ENCODE measurements at places on chromosomes 4 and X.

DNA sequence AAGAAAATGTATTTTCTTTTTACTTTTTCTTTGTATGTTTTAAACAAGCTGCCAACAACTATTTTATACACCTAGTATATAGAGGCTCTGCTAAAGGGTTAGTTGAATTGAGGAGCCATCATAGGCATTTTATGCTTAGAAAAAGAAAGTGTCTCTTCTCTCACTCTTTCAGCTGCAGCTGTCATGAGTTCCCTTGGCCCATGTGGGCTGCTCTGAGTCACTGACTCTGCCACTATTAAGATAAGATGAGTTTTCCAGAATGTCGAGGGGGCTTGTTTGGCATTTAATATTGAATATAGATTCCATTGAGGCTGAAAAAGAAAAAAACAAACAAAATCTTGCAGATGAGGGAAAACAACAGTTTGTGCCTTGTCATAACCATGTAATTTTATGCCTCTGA, 126.0 kb upstream of the PAQR3 start:
- DNase-seq, result no peak

- peak; percentile 78 for DNase-seq
These were observed at the start of gene CTBP1 for GRCh38 chr4:1248245-1249147. CTBP1 (minus strand) TSS chr4:1249130; CDS start chr4:1241331, 7,799 bp downstream.

DNA sequence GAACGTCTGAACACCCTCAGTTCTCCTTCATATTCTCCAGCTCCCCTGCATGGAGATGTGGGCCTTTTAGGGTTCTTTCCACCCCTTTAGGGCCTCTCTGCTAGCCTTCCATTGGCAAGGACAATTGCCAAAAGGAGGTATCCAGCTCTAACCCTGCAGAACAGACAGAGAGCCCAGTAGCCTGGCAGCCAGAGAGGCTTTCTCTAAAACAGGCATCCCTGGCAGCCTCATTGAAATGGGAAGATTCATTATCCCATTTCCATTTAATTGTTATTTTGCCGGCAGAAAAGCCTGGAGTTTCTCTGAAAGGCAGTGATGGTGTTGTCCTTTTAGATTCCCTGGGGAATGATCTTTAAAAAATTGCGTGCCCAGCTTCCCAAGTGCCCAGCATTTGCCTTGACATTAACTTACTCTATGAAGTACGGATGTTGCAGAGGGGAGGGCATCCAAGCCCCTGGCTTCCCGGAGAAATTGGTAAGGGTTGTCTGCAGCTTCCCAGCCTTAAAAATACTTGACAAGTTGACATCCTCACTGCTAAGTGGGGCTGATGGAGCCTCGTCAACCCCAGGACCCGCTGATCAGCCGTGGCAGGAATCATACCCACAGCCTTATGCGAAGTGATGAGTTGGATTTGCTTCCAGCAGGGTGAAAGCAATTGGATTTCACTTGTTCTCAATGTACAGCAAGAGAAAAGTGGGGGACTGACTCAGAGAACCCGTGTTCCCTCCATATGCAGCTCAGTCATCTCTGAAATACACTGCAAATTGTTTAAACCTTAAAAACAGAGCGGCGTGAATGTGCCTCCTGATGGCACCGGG, 244.1 kb downstream of the CRLF2 start:
- DNase-seq, result no peak

DNA sequence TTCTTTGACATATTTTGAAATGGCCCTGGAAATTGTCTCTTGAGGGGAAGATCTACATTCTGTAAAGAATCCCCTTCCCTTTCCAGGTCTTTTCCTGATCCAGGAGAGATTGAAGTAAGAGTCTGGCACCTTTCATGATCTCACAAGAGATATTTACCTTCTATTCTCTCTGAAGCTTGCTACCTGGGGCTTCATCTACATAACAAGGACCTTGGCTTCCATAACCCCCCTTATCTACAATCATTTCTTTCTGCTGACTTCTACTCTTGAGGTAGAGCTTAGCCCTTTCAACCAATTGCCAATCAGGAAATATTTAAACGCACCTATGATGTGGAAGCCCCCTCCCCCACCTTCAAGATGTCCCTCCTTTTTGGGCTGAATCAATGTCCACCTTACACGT, 383.7 kb upstream of the MAGEB18 start:
- DNase-seq, result no peak

DNA sequence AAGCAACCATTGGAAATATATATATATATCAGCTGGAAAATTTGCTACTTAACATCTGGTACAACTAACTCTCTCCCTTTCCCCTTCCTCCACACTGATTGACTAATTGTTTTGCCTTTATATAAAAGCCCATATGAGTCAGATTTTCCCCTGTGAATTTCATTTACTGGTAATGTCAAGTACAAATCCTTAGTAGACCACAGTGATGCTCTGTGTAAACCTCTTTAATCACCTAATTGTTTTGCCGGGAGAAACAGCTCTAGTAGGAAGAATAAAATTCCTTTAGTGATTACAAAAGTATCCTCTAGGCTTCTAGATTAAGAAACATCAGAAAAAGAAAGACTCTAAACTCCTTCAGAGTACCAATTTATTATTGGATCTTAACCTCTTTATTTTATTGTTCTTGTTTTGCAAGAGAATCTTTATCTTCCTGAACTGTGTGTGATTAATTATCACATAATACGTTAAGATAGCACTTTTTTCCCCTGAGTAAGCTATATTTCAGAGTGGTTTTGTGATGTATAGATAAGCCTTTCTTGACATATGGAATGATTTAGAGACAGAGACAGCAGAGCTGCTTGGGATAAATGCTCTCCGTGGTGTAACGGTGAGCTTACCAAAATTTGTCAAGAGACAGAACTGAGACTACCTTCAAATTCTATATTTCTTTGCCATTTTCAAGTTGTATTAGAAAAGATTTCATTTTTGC, 1606.4 kb upstream of the TENM3 start:
- no peak for DNase-seq

DNA sequence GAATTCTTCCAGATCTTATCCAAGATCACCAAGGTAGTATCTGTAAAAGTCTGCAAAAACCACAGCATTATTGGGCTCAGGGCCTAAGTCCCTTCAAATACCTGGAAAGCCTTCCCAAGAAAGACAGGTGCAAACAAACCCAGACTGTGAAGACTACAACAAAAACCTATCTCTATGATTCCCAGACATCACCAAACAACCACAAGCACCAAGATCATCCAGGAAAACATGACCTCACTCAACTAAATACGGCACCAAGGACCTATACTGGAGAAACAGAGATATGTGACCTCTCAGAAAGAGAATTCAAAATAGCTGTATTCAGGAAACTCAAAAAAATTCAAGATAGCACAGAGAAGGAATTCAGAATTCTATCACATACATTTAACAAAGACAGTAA, 15.3 kb downstream of the TCEAL1 start:
- DNase-seq, result no peak

GRCh38 chrX:40172401-40173142, 74.8 kb upstream of the BCOR start:
- DNase-seq, result no peak

GRCh38 chr4:95124906-95125504, 367.2 kb downstream of the BMPR1B start:
- DNase-seq, result no peak

DNA sequence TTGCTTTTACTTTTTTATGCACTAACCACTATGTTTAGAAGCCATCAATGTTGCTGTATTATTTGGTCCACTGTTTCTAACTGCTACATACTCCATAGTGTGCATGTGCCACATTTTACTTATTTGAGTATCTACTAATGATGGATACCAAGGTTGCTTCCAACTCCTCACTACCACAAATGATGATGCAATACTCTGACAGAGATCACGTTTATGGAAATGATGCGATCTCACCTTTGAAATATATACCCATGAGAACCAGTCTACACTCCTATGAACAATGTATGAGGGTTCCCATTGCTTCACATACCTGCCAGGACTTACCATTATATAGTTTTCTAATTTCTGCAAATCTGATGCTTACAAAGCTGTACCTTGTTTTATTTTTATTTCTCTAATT, 44.2 kb downstream of the HUWE1 start:
- DNase-seq, result no peak

GRCh38 chrX:121154858-121155404, 107.5 kb downstream of the GLUD2 start:
- DNase-seq, result no peak

DNA sequence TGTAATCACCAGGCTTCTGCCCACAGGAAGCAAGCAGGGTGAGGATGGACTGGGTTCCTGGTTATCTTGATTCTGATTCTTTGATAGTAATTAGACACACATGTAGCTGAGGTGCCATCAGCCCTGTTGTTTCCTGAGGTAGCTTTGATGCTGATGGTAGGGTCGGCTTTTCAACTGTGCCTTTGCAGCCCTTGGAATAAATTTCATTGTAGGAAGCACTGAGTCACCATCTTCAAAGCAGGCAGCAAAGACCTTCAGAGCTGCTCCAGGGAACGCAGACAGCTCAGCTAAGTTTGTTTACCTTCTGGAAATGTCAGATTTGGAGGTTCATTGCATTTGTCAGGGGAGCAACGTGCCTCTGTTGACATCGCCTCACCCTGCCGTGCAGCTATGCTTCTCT, 135.4 kb downstream of the ASMT start:
- no peak for DNase-seq

- DNase-seq, result no peak
These were observed 594.7 kb upstream of the GALNT7 start for GRCh38 chr4:172573899-172574298.

DNA sequence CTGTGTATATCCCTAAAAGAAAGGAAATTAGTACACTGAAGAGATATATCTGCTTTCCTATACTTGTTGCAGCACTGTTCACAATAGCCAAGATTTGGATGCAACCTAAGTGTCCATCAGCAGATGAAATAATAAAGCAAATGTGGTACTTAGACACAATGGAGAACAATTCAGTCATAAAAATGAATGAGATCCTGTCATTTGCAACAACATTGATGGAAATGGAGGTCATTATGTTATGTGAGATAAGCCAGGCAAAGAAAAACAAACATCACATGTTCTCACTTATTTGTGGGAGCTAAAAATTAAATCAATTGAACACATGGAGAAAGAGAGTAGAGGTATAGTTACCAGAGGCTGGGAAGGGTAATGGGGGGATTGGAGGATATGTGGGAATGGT, 611.9 kb downstream of the STPG2 start:
- DNase-seq, result no peak

DNA sequence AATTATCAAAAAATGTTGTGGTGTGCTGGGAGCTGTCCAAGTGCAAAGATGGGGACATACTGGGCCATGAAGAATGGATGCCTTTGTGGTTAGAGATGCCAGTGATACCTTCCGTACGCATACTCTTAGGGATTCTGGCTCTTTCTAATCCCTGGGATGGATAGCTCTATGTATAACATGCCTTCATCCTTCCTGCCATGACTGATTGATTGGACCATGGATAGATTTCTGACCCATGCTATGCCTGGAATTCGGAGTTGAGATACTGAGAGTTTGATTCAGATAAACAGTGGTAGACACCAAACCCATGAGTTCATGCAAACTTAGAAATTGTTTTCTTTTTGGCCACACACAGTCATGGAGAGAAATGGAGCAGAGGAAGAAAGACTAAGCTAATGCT, 147.2 kb upstream of the WDFY3 start:
- DNase-seq, result no peak

DNA sequence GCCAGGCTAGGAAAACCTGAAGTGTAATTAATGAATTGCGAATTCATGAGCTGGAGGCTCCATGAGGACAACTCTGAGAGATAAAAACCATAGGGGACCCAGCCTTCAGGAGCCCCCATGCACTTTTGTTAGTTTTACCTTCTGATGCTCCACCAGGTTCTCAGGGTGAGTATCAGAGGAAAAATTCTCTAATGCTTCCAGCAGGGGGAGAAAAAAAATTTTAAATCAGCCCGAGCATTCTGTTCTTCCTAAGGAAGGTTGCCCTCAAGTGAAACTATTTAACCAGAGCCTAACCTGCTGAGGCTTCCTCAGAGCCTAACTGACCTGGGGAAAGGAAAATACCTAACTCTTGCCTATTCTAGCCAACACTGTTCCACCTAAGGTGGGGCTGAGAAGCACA, 552.6 kb downstream of the PPARGC1A start:
- DNase-seq, result no peak

DNA sequence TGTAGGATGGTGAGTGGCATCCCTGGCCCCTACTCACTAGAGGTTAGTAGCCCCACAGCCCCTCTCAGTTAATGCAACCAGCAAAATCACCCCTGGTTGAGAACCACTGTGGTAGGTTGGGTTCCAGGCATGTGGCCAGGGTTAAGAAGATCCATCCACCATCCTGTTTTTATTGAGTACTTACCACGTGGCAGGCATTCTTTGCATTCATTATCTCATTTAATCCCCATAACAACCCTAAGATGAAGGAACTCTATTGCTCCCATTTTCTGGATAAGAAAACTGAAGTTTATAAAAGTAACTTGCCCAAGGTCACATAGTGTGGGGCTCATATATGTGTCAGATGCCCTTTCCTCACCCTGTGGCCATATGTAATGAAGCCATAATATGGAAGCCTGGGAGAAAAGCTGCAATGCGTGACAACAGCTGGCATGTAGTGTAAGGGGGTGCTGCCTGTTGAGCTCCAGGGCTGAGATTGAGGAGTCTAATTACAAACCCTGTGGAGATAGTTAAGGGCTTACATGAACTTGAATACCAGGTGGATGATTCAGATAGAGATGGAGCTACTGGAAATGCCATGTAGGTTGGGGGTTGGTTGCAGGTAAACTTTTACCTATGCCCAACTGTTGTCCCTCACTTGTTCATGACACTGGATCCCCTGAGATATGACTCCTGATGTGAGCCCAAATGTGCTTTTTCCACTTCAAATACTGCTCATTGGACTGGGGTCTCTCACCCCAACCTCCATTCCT, 100.2 kb upstream of the PGRMC2 start:
- no peak for DNase-seq

GRCh38 chr4:121758925-121759568, 5.9 kb downstream of the SMIM43 start:
- no peak for DNase-seq

DNA sequence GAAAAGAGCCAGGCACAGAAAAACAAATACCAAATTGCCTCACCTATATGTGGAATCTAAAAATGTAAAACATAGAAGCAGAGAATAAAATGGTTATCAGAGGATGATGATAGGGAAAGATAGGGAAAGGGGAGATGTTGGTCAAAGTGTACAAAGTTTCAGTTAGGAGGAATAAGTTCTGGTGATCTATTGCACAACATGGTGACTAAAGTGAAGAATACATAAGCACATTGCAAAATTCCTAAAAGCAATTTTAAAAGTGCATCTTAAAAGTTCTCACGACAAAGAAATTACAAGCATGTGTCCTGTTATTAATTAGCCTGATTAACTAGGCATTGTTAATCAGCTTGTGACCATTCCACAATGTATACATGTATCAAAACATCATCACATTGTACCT, 136.0 kb downstream of the GABRG1 start:
- DNase-seq, result no peak

- no peak for DNase-seq
These were observed 33.9 kb upstream of the STIM2 start for GRCh38 chr4:26826721-26827120.

DNA sequence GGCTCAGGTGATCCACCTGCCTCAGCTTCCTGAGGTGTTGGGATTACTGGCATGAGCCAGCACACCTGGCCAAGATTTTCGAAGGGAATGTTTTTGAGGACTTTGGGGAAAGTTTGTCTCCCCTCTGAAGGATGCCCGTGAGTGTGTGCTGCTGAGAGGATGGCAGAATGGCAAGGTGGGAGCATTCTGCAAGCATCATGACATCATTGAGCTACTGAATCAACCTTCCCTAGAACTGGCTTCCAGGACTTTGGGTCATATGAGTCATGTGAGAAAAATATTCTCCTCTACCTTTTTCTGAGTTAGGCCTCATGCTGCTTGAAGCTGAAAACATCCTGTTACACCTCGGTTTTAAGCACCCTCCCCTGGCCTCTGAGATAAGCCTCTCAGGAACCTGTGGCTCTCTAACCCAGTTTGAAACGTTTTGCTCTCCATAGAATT, 31.0 kb downstream of the TMEM131L start:
- peak; percentile 49 for DNase-seq

GRCh38 chr4:3313556-3314228, 20.9 kb downstream of the RGS12 start:
- DNase-seq, result no peak

All from activated CD4-positive, alpha-beta T cell treated with anti-CD3 and anti-CD28 coated beads, Interleukin-2, amount 50 U/mL, for 1 hour (primary cell).